Hematopoietic multipotent progenitor cell treated with erythropoietin and hydrocortisone succinate and interleukin-3 and kit ligand, for 4 days (in vitro differentiated cells): ENCODE measurements at places on chromosomes 1 and 21.

DNA sequence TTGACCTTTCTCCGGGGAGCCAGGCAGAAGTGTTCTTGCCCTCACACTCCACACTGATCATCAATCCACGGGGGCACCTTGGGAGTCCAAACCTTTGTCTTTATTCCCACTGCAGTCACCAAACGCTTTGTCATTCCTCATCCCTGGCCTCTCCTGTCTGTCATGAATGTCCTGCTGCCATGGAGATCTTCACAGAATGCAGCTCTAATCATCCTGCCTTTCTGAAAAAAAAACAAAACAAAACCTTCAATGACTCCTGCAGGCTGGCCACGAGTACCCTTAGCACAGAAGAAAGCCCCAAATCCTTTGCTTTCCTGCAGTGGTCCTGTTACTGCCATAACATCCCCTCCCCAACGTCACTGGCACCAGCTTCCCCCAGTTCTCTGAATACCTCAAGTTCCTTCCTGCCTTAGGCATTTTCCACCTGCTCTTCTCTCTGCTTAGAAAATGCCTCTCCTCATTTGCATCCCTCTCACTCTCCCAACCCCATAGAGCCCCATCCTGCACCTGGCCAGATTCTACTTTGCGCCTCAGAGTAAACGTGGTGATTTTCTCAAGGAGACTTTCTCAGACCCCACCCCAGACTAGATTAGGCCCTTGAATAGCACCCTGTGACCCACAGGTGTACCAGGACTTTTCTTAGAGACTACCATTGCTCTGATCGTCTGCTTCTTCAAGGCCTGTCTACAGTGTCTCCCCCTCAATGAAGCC is 131.2 kb downstream of the AK5 start:
- DNase-seq: peak; percentile 8

- peak; percentile 14 for DNase-seq
These were observed 59.9 kb upstream of the ZSWIM5 start for GRCh38 chr1:45266151-45266801.

GRCh38 chr1:30188999-30189398 is 534.4 kb downstream of the MATN1 start:
- DNase-seq: no peak

- DNase-seq: peak; percentile 87
These were observed at the start of gene MEX3A for GRCh38 chr1:156082309-156083091. Gene MEX3A, minus strand, starts transcription at chr1:156082465. Its CDS starts 467 bp downstream, at chr1:156081998.

GRCh38 chr1:18527921-18528320 is 47.2 kb downstream of the KLHDC7A start:
- no peak for DNase-seq

DNA sequence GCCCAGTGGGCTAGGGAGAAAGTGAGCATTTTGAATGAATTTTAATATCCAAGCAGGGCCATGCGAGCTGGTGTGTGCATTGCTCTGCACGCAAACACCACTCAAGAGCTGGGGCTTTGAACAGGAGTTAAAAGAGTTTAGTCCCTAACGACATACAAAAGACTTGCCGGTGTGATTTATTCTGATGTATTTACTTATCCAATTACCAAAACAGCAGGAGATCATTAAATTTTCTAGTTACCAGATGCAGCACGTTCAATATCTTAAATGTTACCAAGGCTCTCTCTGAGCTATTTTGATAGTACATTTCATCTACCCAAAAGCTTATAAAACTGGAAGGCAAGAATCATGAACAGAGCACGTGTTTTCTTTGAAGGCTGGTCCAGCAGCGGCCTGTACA is 30.0 kb upstream of the DMRTA2 start:
- DNase-seq: no peak

DNA sequence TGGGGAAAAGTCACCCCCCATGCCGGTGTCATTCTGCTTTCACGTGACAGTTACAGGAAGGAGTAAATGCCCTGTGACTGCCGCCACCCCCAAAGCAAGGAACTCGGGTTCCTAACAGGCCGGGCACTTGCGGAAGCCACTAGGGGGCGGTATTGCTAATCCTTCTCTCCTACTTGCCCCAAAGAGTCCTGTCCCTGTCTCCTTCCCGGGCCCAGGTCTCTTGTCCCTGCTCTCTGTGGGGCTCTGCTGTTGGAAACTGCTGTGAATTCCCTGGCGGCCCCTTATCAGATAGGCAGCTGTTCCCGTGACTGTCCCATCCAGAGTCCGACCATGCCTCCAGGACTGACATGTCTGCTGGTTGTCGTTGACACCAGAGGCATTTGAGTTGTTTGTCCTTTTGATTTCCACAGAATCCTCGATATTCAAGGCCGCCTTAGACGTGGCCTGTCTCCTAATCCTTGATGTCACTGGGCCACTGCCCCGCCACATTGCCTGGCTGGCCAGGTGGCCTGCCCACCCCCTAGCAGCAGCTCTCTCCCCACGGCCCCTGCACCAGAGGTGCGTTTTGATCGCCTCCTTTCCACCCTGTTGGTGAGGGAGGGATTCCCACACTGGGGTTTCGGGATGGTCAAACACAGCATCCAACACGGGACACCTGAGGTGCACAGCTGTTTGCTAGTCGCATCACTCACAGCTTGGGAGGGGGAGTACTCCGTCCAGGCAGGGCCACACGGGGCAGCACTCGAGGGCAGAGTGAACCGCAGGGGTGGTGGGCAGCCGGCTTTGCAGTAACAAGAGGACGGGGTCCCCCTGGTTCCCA is 37.3 kb downstream of the CHAF1B start:
- DNase-seq: peak; percentile 85

- no peak for DNase-seq
These were observed 150.4 kb downstream of the ADGRL4 start for GRCh38 chr1:78856096-78856495.
